HAP-1 (cell line): ENCODE measurements at places on chromosomes 1 and 21.
A peak's percentile ranks its signal among the peaks of the same experiment; 100 is the strongest.

DNA sequence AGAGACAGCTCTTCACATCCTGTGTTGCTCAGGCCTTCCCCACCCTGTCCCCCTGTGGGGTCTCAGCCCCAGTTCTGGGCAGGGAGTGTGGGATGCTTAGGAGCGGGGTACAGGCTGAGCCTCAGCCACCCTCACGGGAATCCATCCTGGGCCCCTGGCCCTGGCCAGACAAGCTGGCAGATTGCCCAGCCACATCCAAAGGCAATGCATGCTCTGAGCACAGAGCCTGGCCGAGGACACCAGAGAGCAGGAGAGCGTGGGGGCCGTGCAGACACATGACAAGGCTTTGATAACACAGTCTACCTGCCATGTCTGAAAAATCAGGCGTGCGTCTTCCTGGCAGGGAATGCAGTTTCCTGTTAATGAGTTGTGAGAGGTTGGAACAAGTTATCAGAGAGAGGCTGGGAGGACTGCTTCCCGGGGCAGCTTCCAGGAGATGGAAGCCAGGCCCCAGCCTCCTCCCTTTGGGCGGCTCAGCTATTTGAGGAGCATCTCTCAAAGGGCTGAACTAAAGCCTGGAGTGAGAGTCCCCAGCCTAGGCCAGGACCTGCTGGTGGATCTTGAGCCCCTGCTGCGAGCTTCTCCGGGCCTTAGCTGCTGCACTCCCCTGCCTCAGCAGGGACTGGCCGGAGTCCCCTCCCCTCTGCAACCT lies 72.2 kb upstream of the SELENON start:
- DNase-seq = no peak

- no peak for DNase-seq
Measured at GRCh38 chr1:107804134-107804533, 160.8 kb downstream of the VAV3 start.

- no peak for DNase-seq
Measured at GRCh38 chr1:151596166-151596953, 15.5 kb upstream of the SNX27 start.

DNA sequence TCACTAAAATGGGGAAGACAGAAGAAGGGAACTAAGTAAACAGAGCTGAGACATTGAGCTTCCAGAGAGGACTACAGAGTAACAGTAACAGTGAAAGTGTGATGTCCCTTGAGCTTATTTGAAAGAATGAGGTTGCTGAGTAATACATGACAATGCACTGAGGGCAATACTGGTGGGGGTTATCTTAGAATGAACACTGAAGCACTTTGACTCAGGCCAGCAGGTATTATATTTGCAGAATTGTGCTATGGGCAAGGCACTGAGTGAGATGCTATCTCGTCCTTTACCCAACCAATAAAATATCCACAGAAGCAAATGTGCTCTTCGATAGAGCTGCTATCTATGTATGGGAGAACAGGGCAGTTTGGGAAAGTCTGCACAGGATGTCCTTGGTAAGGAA lies 133.2 kb downstream of the DISP1 start:
- DNase-seq = no peak

- no peak for DNase-seq
Measured at GRCh38 chr1:110307239-110307974, 31.8 kb upstream of the RBM15 start.

DNA sequence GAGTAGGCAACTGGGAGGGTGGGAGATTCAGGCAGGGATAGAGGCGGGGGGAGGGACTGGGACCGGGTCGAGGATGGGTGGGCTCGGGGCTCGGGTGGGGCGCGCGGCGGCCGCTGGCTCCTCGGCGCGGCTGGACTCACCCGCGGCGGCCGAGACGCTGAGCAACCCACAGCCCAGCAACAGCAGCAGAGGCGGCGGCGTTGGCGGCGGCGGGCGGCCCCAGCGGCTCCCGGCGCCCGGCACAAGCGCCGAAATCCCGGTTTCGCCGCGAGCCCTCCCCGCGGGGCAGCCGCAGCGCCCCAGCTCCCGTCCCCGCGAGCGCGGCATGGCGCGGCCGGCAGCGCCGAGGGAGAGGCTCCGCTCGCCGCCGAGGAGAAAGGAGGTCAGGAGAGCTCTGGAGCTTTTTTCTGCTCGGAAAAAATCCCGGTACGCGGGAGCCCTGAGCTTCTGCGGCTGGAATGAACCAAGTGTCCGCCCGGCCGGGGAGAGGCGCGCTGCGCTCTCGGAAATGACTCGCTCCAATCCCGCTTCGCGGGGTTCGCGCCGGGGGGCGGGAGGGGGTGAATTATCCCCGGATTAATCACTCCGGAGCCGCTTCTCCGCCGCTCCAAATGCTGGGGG lies at the start of gene CSMD2:
CSMD2 (minus strand) TSS at position 460 of the 621 bp plus-strand sequence; CDS start at position 327, 133 bp downstream.
- DNase-seq = no peak

- DNase-seq = no peak
Measured at GRCh38 chr1:214844319-214844718, 238.2 kb upstream of the KCNK2 start.

GRCh38 chr1:14441302-14441741 lies 157.2 kb upstream of the KAZN start:
- DNase-seq = no peak

DNA sequence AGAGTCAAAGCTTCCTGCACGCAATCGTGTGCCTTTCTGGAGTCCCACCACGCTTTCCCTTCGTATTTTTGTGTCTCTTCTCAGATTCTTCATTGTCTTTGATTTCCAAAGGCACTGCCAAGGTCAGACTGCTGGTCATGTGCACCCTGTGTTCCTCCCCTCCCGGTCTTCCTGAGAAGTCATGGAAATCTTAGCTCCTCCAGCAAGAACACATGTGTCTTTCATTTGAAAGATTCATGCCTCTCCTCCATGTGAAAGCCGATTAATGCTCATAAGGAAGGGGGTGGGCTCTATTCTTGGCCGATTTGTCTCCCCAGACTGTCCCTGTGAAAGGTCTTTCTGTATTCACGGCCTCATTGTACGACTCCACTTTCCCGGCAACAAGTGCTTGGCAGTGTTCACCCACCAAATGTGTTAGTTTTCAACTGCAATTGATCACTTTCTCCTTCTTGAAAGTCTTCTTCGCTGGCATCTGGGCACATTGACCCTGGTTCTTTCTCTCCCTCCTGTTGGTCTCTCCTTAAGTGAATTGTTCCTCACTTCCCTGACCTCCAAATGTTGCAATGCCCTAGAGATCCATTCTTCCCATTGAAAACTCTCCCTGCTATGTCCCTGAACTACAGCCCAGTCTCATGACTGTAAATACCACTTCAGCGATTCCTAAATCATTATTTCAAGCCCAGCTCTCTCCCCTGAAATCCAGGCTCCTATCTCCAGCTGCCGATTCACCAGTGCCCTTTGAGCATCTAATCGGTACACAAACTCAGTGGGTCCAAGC lies 25.4 kb downstream of the MX2 start:
- DNase-seq = no peak

- no peak for DNase-seq
Measured at GRCh38 chr1:243477731-243478290, 222.0 kb downstream of the SDCCAG8 start.

GRCh38 chr1:172845865-172846264 lies 187.0 kb downstream of the FASLG start:
- DNase-seq = no peak

- DNase-seq = no peak
Measured at GRCh38 chr1:47664356-47664755, 226.5 kb downstream of the FOXD2 start.

DNA sequence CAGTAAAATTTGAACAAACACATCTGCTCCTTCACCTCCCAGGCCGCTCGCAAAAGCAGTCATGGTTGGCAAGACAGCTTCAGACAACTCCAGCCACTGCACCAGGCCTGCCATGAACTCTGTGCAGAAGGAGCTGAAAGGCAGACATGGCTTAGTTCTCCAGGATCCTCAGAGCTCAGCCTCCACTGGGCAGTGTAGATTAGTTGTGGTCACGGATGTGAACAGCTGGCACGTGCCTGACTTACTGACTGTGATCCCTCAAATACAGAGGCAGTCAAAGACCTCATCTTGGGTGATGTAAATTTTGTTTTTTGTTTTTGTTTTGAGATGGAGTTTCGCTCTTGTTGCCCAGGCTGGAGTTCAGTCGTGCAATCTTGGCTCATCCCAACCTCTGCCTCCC lies 28.4 kb downstream of the TMCO4 start:
- no peak for DNase-seq

DNA sequence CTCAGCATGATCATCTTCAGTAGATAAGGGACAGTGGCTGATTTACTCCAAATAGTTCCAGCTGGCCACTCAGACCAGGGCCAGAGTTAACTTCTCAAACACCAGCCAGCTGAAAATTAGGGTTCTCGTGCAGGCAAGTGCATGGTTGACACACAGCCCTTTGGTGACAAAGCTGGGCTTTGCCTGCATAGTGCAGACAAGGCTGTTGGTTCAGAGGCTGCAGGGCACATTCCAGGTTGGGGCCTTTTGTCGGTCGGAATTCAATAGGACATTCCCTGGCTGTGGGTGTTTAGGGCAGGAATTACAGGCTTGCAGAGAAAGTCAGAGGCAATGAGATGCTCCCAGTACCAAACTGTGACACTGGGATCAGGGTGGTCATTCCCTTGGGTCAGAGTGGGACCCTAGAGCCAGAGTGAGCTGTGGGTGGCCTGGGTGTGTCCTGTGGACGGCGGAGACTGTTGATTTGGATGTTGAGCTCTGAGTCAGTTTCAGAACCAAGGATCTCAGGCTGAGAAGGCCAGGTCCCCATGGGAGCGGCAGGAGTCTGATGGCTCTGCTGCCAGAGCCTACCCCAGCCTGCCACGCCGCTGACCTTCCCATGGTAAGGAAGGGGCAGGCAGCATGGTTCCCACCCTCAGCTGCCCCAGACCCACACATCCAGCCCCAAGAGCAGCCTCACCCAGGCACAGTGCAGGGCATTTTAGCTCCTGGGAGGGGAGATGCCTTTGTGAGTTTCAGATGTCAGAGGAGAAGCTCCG lies 56.2 kb downstream of the STUM start:
- peak; percentile 34 for DNase-seq

DNA sequence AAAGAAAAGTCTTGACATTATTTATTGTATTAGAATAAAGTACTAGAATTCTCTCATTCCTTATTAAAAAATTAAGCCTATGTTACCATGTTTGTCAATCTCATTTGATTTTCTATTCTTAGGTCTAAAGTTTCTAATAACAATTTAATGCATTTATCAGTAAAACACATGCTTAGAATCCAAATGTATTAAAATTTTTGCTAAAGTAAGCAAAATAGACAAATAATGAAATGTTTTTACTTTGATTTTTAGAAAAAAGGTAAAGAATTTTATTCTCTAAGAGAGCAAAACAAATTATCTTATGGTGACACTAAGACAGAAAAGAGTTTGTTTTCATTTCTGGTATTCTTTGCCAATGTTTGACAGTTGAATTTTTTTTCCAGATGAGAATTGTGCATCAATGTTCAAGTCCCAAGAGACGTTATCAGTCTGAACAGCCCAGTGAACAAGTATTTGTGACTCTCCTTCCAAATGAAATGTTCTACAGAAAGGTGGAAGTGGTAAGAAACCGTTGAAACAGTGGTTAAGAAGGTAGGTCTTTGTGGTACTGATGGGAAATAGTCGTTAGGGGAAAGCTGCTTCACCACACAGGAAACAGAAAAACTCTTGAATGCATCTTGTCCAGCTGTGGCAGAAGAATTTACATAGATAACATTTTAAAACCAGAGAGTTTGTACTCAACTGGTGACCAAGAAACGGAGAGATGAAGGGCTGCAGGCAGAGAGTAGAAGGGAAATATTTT lies 402.5 kb downstream of the PTPRC start:
- DNase-seq = no peak

- DNase-seq = no peak
Measured at GRCh38 chr1:167482184-167482583, 36.1 kb downstream of the CD247 start.

DNA sequence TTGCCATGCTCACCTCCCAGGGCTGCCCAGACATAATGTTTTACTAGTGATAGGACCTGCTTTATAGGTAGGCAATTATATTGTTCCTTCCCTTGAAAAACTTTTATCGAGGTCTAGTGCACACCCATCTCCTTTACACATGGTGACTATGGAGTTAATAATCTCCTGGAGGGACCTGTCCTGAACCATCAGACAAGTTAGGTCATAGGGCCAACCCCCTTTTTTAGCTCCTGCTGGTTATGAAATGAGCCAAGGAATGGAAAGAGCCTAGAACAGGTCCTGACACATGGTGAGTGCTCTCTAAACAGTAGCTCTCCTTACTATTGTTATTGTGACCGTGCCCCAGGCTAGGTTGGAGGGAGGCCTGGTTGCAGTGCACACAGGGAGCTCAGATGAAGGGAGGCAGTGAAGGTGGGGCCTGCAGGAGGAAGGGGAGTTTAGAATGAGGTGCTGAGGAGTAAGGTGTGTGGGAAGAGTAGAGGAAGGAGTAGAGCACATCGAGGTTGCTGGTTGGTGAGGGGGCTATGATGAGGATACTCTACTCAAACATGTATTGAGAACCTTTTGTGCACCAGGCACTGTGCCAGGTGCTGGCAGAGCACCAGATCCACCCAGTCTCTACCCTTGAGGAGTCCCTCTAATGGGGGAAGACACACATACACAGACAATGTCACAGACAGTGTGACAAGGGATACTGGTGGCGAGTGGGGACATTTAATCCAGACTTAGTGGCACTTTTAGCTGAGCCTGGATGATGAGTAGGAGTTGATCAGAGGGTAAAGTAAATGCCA lies 14.1 kb upstream of the LMNA start:
- no peak for DNase-seq

DNA sequence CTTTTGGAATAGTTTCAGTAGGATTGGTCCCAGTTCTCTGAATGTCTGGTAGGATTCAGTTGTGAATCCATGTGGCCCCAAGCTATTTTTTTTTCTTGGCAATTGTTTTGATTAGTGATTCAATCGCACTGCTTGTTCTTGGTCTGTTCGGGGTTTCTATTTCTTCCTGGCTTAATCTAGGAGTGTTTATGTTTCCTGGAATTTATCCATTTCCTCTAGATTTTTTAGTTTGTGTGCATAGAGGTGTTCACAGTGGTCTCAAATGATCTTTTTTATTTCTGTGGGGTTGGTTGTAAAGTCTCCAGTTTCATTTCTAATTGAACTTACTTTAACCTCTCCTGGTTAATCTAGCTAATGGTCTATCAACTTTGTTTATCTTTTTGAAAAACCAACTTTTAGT lies 117.6 kb downstream of the NME7 start:
- DNase-seq = no peak

DNA sequence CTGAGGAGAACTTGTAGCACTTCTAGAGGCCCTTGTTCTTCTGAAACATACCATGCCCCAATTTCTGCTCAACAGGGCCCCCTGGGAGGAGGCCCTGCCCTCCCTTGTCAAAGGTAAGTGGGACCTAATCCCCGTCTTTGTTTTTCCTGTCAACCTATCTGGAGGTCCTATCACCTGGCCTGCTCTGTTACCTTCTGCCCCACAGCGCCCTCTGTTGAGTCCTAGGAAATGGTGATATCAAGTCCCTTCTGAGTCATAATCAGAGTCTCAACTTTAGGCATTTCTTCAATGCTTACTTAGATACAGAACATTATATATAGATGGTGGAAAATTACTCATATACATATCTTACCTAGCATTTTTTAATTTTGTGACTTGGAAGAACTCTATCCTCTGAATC lies 28.2 kb upstream of the FCRL4 start:
- DNase-seq = no peak

GRCh38 chr21:44485254-44485793 lies 30.0 kb downstream of the LRRC3 start:
- DNase-seq = no peak
